EL (cell line): ENCODE measurements at places on chromosomes 16 and 17.

DNA sequence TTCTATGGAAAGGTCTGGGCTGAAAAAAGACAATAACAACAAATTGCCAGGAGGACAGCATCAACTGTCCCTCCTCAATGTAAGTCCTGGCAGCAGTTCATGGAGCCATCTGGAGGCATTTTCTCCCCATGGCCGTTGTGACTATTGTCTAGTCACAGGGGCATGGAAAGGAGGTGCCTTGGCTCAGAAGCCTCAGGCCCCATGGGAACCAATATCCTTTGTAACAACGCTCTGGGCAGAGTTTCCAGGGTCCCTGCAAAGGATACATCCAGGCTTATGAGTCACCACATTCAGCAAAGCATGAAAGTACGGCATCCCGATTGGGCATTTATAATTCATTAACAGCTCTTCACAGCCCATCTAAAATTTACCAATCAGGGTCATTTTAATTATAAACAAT lies 85.2 kb downstream of the GLG1 start:
- peak; percentile 59 for DNase-seq

GRCh38 chr16:49967012-49967559 lies 57.9 kb upstream of the CNEP1R1 start:
- DNase-seq: no peak

- peak; percentile 23 for DNase-seq
Observed at GRCh38 chr17:74601944-74602572, 10.0 kb upstream of the CD300LD start.

DNA sequence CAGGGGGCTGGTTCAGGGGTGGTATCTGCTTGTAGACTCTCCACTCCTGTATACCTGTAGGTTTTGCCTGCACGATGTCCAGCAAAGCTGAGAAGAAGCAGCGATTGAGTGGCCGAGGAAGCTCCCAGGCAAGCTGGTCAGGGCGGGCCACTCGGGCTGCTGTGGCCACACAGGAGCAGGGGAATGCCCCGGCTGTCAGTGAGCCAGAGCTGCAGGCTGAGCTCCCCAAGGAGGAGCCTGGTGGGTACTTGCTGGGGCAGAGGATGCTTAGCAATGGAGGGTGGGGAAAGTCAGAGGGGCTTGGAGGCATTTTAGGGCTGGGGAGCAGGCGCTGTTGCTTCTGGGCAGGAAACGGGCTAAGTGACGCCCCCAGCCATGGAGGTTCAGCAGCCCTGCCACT lies 2.1 kb downstream of the DNAH2 start:
- no peak for DNase-seq

GRCh38 chr17:5097101-5097834 lies 14.4 kb downstream of the ZNF232 start:
- DNase-seq: no peak

- no peak for DNase-seq
Observed at GRCh38 chr17:73514146-73514863, 129.9 kb downstream of the SDK2 start.

- no peak for DNase-seq
Observed at GRCh38 chr16:13944816-13945215, 24.9 kb downstream of the ERCC4 start.

DNA sequence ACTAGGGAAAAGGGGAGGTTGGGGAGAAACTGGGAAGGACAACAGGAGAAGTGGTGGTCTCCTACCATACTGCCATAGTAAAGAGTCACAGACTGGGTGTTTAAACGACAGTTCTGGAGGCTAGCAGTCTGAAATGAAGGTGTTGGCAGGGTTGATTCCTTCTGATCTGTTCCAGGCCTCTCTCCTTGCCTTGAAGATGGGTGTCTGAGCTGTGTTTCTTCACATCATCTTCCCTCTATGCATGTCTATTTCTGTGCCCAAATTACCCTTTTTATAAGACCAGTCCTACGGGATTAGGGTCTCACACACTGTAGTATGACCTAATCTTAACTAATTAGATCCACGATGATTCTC lies 79.8 kb upstream of the TMEM97 start:
- DNase-seq: no peak

- no peak for DNase-seq
Observed at GRCh38 chr17:78607038-78607437, 29.8 kb upstream of the DNAH17 start.

- DNase-seq: no peak
Observed at GRCh38 chr17:79577485-79578187, 33.2 kb downstream of the RBFOX3 start.

DNA sequence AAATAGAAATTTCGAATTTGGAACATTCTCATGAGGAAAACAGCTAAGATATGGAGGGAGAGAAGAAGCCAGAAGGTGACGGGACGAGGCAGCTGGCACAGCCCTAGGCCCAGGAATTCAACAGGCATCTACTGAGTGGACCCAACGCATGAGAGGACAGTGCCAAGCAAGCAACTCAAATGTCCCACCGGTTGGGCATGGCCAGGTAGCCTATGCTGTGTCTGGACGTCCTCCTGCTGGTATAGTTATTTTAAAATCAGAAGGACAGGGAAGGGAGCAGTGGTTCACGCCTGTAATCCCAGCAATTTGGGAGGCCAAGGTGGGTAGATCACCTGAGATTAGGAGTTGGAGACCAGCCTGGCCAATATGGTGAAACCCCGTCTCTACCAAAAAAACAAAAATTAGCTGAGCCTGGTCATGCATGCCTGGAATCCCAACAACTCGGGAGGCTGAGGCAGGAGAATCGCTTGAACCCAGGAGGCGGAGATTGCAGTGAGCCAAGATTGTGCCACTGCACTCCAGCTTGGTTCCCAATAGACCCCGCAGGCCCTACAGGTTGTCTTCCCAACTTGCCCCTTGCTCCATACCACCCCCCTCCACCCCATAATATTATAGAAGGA lies 2.0 kb downstream of the GH1 start:
- DNase-seq: no peak

- DNase-seq: peak; percentile 36
Observed at GRCh38 chr17:17783116-17783824, 53.5 kb downstream of the SREBF1 start.

- no peak for DNase-seq
Observed at GRCh38 chr16:49491771-49492761, 118.5 kb downstream of the C16orf78 start.

GRCh38 chr16:48498769-48499631 lies 111.0 kb downstream of the N4BP1 start:
- peak; percentile 56 for DNase-seq
